ENCODE measurements at places on chromosomes 16 and 17. TPM values are rescaled to one million over a fixed set of nuclear protein-coding genes. Genes with fewer than 3 reads are reported as not detected.

Gene CPD
- total RNA-seq: 134 TPM

Gene TSNAXIP1
- 40.4 TPM for total RNA-seq

GRCh38 chr16:11131706-11132105 is 124.3 kb downstream of the SOCS1 start:
- no peak for DNase-seq

GRCh38 chr16:89618109-89618998 is 4.9 kb downstream of the DPEP1 start:
- DNase-seq: no peak

DNA sequence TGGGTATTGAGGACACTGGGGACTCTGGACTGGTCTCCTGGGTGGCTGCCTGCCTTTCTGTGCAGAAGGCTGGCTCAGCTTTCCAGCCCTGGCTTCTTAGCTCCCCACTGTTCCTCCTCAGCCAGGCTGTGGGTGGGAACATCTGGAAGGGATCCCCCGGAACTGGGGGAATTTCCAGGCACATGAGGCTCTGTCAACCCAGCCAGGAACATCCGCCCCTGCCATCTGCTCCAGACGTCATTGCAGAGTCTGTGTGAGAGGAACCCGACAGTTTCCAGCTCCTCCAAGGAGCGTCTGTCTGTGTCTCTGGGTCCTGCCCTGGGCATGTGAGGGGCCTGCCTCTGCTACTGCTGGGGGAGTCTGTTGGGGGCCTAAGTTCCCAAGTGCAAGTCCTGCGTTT is 36.2 kb upstream of the CRHR1 start:
- peak; percentile 55 for DNase-seq

DNA sequence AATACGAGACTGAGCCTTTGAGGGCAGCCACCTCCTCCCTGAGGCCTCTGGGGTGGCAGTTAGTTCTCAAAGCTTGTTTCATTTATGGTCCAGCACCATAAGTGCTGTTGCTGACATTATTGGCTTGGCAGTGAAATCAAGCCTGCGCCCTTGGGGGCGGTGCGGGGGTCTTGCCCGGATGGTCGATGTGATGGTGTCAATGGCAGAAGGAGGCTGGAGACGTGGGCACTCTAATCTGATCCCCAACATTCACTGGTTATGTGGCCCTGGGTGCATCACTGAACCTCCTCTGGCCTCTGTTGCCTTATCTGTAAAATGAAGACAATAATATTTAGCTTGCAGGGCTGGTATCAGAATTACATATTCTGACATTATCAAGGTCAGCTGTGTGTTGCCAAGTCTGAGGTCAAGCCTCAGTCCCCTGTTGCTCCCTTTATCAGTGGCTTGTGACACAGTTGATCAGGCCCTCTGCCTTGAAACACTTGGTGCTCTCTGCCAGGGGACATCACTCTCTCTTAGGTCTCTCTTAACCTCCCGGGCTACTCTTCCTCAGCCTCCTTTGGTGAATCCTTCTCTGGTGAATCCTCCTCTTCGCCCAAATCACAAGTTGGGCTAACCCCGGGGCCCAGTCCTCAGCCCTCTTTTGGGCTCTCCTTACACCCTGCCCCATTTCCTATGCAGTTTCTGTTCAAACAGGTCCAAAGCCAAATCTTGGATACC is 11.8 kb upstream of the TMEM220 start:
- DNase-seq: peak; percentile 79

GRCh38 chr16:71410146-71410545 is 31.7 kb downstream of the TLE7 start:
- no peak for DNase-seq

All from testis (tissue), 5 donors.